Ureter (tissue), 1 donor: ENCODE measurements at places on chromosomes 3 and 15. TPM values are rescaled to one million over a fixed set of nuclear protein-coding genes. Genes with fewer than 3 reads are reported as not detected.

GRCh38 chr15:43776101-43776717, 557 bp downstream of the ELL3 start:
- peak; percentile 50 for DNase-seq

GRCh38 chr3:136075811-136076210, 110.3 kb downstream of the PPP2R3A start:
- no peak for DNase-seq

- no peak for DNase-seq
Measured at GRCh38 chr15:64774037-64774628, 1.3 kb downstream of the RBPMS2 start.

GRCh38 chr15:69701198-69701597, 248.6 kb downstream of the RPLP1 start:
- no peak for DNase-seq

- DNase-seq: no peak
Measured at GRCh38 chr3:18891641-18892040, 256.7 kb upstream of the KCNH8 start.

- no peak for DNase-seq
Measured at GRCh38 chr3:36743826-36744225, 20.5 kb downstream of the DCLK3 start.

- DNase-seq: no peak
Measured at GRCh38 chr3:160479376-160479775, 29.8 kb upstream of the TRIM59 start.

- peak; percentile 73 for DNase-seq
Measured at GRCh38 chr15:62940755-62941361, 101.7 kb upstream of the TPM1 start.

DNA sequence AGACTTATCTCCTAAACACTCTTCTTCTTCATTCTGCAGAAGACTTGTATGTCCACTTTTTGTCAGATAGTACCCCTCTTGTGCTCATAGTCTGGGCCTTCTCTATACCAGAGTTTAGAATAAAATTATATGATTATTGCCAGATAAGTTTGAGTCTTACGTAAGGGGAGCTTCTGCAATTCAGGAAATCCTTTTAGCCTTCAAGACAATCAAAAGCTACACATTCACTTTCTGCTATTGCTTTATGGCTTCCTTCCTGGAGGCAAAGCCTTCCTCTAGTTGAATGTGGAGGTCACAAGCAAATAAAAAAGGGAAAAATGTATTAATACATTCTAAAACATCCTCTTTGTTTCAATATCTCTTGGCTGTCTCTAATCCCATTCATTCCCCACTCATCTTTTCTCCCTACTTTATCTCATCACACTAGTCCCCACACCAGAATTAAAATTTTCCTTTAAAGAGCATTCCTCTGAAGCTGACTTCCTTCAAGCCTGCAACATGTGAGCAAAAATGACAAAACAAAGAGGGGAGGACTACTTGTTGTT, 186.8 kb downstream of the CPNE4 start:
- no peak for DNase-seq

DNA sequence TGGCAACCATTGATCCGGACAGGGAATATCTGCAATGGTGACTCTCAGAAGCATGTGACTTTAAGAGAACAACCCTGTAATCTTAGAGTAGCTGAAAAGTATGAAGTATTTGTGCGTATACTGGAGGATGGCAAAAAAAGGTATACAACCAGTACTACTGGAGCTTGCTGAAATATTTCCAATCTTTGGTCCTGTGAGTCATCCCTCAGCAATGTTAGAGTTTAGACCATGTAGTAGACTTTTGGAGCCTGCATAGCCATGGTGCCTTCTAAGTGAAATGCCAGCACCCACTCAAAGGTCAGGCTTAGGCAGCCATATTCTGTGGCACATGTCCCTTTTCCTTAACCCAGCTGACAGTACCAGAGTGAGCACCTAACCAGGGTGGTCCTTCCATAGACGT, 429.4 kb downstream of the NTRK3 start:
- no peak for DNase-seq

GRCh38 chr3:171460725-171461524, 720 bp upstream of the TNIK start:
- DNase-seq: peak; percentile 64

- no peak for DNase-seq
Measured at GRCh38 chr3:42134867-42135464, 43.8 kb downstream of the TRAK1 start.

DNA sequence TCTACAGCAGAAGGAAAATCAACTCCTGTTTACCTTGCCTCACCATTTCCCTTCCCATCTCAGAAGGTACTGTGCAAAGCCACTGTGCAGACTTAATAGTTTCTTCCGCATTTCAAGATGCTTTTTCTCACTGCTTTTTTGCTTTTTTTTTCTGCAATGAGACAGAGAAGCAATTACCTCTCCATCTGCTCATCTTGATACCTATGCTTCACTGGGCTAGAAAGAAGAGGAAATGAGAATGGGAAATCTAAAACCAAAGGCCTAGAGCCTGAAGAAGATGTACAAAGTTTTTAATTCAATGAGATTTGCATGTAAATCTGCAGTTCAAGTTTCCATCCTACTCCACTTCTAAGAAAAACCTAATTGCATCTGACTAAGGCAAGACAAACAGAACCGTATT, 238.1 kb upstream of the SETMAR start:
- DNase-seq: no peak

DNA sequence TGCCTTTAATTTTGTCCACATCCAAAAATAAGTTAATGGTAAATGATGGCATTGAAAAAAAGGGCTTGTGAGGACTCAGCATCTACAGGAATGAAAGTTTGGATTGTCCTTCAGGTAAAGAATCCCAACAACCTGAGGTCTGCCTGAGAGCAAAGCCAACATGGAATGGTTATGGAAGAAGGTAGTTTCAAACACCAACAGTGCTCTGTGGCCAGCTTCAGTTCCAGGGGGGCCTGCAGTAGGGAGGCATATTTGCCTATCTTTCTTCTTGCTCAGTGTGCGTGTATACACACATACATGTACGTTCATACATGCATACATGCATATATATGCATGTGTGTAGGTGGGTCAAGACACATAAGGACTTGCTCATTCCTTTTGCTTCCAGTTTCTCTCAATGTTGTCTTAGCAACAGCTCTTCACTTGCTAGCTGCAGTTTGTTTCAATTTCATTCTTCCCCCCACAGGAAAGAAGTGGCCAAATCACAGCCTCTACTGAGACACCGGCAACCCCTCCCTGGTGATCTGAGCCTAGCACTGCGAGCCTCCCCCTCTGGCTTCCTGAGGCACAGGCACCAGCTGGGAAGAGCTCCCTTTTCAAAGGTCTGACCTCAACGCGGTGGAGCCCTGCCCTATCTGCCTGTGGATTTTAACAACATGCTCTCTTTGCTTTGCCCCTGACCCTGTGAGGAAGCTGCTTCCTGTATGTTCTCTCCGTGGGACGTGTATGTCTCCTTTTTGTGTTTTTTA, 146.2 kb downstream of the KLF13 start:
- peak; percentile 50 for DNase-seq

DNA sequence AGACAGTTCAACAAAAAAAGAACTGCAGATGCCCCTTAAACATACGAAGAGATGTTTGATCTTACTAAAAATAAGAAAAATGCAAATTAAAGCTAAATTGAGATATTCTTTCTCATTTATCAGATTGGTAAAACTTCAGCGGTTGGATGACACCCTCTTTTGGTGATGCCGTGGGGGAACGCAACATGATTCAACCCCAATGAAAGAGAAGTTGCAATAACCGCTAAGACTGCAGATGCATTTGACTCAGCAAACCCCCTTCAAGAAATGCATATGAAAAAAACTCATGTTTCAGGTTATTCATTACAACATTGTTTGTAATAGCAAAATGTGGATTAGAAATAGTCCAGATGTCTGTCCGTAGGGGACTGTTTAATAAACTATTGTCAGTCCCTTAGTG, 3.6 kb downstream of the KLHL6 start:
- no peak for DNase-seq

DNA sequence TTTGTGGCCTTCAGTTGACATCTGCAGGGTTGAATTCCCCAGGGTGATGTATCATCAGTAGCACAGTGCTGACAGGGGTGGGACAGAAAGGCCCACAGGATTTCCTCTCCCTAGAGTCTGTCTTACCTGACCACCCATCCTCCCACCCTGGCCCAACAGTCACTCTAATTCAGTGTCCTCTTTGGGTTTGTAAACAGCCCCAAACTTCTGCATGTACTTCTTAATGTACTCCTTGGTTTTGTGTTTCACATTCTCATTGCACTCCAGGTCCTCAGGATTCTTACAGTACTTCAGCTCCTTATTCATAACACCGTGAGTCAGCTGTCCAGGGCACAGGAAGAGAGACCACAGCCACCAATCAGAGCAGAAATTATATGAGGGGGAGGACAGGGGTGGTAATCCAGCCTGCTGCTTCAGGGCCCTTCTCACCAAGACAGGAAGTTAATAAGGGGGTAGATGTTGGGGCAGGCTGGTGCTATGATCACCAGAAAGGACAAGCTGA, 37.5 kb downstream of the NBEAL2 start:
- no peak for DNase-seq

GRCh38 chr3:194632809-194633348, 340 bp downstream of the TMEM44 start:
- DNase-seq: no peak

GRCh38 chr15:56653787-56654186, 79.5 kb downstream of the ZNF280D start:
- DNase-seq: no peak

GRCh38 chr15:33064878-33065277, 129.6 kb downstream of the FMN1 start:
- DNase-seq: no peak

DNA sequence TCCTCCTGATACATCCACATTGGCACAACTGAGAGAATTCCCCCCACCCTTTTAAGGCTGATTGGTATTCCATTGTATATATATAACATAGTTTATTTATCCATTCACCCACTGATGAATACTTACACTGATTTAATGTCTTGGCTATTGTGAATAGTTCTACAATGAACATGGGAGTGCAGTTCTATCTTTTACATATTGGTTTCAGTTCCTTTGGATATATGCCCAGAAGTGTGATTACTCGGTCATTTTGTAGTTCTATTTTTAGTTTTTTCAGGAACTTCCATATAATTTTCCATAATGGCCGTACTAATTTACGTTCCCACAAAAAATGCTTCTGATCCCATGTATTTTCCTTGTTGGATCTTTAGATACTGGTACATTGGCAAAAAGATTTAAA, 135.3 kb downstream of the FMN1 start:
- DNase-seq: no peak

- no peak for DNase-seq
Measured at GRCh38 chr3:157082305-157082982, 77.5 kb downstream of the CCNL1 start.

GRCh38 chr15:48334260-48334659, 3.0 kb downstream of the DUT start:
- no peak for DNase-seq

- DNase-seq: no peak
Measured at GRCh38 chr3:70607469-70607868, 295.0 kb upstream of the MDFIC2 start.

DNA sequence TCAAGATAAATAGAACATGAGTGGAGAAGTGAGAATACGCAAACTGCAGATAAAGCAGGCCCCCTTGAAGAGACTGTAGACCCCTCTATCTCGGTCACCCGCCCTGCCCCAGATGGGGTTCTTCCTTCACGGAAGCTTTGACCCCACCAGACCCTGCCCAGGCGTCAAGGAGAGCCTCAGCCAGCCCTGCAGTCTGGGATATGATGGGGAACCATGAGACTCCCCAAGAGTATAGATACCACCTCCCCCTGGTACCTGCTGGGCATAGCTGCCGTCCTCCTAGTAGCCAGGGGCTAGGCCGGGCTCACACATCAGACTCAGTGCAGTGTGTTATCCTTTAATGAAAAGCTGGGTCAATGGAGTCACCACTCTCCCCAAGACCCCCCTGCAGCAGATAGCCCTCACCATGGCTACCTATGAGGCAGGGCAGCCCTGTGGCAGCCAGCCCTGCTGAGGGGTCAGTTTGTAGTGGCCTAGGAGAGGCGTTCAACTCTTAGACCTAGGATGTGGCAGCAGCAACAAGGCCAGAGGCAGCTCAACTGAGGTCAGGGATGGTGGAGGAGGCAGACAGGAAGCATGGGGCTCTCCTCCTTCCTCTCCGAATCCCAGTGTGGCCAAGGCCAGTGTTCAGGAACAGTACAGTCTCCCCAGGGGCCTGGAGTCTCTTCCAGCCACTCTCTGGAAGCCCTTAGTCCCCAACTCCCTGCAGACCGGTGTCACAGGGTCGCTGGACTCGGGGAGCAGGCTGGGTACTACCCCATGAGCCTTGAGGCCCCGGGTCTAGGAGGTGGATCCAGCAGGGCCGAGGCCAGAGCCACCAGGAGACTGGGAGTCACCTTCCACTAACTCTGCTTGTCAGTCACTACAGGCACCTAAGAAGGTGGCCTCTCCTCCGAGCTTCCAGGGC, 26.1 kb downstream of the PLXNB1 start:
- peak; percentile 42 for DNase-seq

DNA sequence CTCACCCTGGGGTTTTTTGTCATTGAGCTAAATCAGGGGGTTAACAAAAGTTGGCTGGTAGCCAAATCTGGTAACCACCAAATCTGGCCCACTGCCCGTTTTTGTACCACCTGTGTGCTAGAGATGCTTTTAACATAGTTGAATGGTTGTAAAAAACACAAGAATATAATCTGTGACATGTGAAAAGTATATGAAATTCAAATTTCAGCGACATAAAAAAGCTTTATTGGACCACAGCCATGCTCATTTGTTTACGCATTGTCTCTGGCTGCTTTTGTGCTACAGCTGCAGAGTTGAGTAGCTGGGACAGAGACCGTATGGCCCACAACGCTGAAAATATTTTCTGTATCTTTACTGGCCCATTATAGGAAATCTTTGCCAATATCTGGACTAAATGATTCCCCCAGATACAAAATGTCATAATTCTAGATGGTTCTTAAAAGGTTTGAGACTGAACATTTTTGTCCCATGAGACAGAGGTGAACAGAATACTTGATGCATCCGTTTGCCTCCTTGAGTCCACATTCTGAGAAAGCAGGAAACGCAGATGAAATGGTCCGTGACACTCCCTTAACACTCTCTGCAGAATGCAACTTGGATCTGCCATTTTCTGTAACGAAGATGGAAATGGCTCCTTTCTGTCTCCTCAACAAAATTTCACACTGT, 120.9 kb upstream of the PDZRN3 start:
- DNase-seq: no peak

BCHE gene
- total RNA-seq: 24.3 TPM

XRN1 gene
- 72.8 TPM for total RNA-seq

SLC2A2 gene
- total RNA-seq: not detected

DUOXA2 gene
- total RNA-seq: 3.9 TPM

FAM131A gene
- 13.5 TPM for total RNA-seq

SPG21 gene
- total RNA-seq: 108 TPM

UROC1 gene
- not detected for total RNA-seq

EFHB gene
- total RNA-seq: not detected

GOLGA6A gene
- total RNA-seq: not detected

GOLGA6D gene
- total RNA-seq: not detected

CCR1 gene
- total RNA-seq: 4.3 TPM

SEMA3G gene
- total RNA-seq: 7.5 TPM

SEMA5B gene
- 2.3 TPM for total RNA-seq

PGBD4 gene
- total RNA-seq: 1.5 TPM

NUP210 gene
- 19.9 TPM for total RNA-seq

DLEC1 gene
- total RNA-seq: 5.6 TPM

MED12L gene
- total RNA-seq: 3.9 TPM
